Mesenteric fat pad (tissue), 1 donor: ENCODE measurements at places on chromosomes 5 and 9. TPM values are rescaled to one million over a fixed set of nuclear protein-coding genes. Genes with fewer than 3 reads are reported as not detected.

SLC36A3 gene
- not detected for total RNA-seq

LCN10 gene
- total RNA-seq, result 9.2 TPM

PCDHB14 gene
- total RNA-seq, result 1.9 TPM

TAF11L10 gene
- total RNA-seq, result not detected

OR1L8 gene
- total RNA-seq, result not detected

OR1J4 gene
- total RNA-seq, result not detected

DNA sequence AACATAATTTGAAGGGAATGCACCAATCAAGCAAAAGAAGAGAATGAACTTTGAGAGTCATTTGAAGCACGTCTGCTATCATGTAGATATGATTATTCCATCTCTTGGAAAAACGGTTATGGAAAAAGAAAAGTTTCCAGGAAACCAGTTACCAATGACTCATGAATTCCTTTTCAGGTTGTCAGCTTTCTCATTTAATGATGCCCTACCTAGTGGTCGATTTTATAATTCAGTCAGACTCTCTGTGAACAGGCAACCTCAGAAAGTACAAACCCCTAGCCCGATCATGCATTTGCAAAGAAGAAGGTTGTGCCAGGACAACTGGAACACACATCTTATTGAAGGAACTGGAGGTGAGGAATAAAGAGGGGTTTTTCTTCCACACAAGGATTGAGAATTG, 355.1 kb upstream of the GRIA1 start:
- no peak for DNase-seq

GRCh38 chr9:111483439-111483857, 735 bp downstream of the ECPAS start:
- no peak for DNase-seq

GRCh38 chr5:94793113-94793815, 174.8 kb downstream of the SLF1 start:
- no peak for DNase-seq

DNA sequence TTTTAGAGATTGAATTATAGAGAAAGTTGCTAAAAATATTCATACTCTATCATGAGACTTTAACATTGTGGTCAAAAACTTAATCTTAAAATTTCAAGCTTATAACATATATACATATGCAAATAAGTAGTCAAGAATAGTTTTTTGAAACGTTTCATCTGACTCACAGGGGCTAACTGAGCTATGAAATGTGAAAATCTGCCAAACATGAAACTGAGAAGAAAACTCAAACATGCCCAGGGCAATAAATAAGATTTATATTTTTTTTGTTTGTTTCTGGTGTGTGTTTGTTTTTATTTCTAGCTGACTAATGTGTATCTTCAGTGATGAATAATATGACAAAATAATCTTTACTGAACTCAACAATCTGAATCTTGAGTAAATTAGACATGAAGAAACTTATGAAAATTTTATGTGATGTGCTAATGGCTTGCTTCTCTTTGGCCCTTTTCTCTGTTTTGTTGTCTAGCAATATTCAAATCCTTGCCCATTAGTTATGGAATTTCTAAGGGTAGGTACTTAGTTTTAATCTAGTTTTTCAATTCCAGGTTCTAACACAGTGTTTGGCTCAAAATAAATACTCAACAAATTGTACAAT, 99.9 kb downstream of the FAM174A start:
- no peak for DNase-seq

GRCh38 chr9:91824601-91825305, 125.3 kb downstream of the ROR2 start:
- no peak for DNase-seq

- DNase-seq, result no peak
Observed at GRCh38 chr9:113612828-113613227, 149.3 kb downstream of the RGS3 start.

DNA sequence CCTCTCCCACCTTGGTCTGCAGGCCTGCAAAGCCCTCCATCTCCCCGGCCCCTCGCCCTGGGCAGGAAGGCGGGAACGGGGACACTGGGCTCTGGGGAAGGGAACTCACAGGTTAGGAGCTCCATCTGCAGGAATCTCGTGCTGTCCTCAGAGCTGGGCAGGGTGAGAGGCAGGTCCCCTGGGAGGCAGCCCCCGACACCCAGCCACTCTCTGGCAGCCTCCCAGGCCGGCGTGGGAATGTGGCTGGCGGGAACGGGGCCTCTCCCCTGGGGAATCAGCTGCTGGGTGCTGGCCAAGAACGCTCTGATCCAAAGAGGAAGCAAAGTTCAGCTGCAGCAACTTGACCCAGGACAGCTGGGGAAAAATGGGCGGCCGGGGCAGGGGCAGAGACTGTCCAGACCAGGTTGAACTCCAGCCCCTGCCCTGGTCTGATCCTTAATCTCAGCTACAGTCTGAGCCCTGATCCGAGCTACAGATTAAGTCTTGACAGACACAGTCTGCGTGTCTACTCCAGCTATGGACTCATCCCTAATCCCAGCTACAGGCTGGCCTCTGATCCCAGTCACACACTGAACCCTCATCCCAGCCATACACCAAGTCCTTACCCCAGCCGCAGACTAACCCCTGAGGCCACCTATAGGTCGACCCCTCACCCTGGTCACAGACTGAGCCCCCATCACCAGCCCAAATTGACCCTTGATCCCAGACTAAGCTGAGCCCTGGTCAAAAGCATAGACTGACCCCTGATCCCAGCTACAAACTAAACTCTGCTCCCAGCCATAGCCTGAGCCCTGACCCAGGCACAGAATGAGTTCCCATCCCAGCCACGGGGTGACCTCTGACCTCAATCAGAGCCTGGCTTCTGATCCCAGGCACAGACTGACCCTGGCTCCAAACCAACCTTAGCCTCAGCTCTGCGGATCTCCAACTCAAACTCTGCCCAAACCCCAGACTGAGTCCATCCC, 37.3 kb upstream of the EGFL7 start:
- no peak for DNase-seq

DNA sequence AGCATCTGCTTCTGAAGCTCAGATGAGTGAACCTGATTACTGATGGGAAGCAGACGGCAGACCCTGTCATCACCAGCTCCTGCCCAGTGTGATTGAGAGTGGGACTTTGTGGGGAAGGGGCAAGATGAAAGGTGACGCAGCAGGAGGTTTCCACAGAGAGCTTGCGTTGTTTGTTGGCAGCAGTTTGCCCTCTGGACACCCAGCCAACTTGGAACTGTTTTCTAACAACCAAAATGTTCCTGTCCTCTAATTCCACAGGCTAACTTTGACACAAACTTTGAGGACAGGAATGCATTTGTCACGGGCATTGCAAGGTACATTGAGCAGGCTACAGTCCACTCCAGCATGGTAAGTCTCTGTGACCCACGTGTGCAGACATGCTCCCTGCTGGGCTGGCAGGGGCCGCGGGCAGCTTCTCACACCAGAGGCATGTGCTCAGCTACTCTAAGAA, 20.9 kb downstream of the CYFIP2 start:
- no peak for DNase-seq

DNA sequence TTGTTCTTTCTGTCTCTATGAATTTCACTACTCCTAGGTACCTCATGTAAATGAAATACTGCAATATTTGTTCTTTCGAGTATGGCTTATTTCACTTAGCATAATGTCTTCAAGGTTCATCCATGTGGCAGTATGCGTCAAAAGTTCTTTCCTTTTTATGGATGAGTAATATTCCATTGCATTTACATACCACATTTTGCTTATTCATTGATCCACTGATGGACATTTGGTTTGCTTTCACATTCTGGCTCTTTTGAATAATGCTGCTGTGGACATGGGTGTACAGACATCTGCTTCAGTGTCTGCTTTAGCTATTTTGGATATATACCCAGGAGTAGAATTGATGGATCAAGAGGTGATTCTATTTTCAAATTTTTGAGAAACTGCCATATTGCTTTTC, 144.2 kb upstream of the PAPPA start:
- no peak for DNase-seq

DNA sequence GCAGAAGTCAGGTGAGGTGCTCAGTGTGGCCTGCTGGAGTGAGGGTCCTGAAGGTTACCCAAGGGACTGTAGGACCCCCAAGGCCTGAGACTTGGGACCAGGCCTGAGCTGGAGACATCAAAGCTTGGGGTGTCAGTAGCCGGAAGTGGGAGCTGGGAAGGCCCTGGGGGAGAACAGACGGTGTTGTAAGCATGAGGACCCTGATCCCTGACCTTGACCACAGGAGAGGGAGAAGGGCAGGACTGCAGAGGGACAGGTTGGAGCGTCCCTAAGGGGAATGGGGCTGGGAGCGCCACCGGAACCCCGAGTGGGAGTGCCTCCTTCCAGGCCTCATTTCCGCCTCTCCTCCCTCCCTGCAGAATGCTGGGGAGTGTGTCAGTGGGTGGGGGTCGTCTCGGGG, 533 bp downstream of the TTC16 start:
- DNase-seq, result no peak

- no peak for DNase-seq
Observed at GRCh38 chr9:16509997-16510396, 360.5 kb downstream of the BNC2 start.

GRCh38 chr5:57482671-57483106, at the start of gene ACTBL2:
ACTBL2 (minus strand) TSS chr5:57482811; CDS start chr5:57482707, 104 bp downstream.
- DNase-seq, result no peak

DNA sequence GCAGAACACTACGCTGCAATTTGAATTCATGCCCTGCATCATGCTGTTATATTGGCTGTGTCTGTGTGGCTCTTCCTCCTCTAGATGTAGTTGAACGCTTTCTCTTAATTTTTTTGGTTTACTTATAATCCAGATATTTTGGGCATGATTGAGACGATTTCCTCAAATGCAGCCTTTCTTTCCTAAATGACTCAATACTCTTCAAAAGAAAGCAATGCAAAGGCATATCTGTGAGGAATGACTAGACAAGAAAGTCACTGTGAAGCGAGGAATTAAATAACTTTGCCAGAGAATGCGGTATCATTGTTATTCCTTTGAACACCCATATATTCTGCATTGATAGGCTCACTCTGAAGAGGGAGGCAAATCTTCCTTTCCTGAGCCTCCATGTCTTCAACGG, 152.8 kb downstream of the YIPF5 start:
- no peak for DNase-seq

DNA sequence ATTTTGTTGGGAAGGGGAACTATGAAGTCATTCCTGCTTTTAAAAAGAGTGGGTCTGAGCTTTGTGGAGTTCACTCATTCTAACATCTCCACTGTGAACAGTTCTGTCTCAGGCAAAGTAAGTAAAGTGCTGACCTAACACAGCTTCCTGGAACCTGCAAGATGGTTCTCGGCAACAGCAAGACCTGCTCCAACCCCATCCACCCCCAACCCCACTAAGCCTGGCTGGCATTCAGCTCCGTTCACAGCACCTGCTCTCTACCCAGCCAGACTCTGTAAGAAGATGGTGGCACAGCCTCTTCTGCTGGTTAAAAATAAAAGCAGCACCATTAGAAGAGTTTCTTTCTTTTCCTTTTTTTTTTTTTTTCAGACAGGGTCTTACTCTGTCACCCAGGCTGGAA, 42.0 kb downstream of the EPB41L4B start:
- DNase-seq, result no peak

DNA sequence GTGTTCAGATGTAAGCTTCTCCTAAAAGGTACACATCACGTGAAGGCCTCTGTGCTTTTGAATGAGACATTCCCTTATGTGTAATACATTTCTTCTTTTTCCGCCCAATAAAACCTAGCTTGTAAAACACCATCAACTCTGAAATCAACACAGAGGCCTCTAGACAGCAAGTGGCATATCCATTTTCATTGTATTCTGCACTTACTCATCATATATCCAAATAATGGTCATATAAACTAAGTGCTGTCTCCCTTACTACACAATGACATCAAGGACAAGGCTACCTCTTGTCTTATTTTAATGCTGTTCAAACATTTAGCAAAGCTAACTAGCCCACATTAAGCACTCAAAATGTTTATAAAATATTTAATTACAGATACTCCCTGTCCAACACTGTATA, 108.5 kb downstream of the ELAVL2 start:
- DNase-seq, result no peak

DNA sequence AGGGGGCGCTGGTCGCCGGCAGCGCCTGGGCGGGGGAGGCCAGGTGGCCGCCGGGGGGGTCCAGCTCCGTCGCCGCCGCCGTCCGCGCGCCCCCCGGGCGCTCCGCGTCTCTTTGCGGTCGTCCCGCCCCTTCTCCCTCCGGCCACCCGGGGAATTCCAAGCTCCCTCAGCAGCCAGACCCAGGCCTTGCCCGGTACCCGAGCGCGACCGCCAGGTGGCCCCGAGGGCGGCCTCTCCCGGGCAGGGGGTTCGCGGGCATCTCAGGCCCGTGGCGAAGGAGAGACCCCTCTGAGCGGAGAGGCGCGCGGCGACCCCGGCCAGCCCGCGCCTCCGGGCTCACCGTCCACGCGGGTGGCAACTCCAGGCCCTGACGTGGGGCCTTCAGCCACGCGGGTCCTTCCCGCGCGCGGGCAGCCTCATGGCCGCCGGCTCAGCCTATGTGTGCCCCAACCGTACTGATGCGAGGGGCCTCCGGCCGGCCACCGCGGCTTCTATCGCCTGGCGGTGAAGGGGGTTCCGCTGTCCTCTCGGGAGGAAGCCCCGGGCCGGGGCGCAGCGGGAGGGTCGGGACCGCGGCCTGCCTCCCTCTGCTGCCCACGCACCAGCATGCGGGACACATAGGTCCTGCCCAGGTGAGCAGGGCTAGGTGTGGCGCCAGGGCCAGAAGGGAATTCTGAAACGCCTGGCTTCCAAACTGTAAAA, 529 bp upstream of the NRARP start:
- no peak for DNase-seq

DNA sequence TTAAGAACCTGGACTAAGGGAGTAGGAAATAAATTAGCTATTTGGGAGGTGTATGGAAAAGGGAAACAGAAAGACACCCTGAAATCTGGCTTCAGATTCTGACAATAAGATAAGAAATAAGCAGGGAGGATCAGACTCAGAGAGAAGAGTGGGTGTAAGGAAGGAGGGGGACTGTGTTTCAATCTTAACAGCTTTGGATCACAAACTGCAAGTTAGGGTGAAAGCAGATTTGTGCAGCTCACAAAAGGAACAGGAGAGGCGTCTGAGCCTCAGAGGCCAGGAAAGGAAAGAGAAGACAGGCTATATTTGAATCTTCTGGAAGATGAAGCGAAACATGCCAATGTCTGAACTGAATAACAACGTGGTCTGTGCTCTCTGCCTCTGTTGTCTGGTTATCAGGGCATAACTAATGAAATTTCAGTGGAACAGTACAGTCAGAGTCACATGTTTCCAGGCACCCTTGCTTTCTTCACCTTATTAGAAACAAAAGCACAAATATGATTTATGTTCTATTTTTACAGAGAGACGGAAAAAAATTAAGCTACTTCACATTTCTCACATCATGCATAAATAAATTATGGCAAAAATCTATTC, 26.6 kb downstream of the SGTB start:
- DNase-seq, result no peak

- no peak for DNase-seq
Observed at GRCh38 chr9:93479726-93480125, 26.3 kb upstream of the FAM120AOS start.
